ENCODE measurements at places on chromosomes 7 and 10.

- no peak for DNase-seq
These were observed 15.2 kb downstream of the GPR85 start for GRCh38 chr7:113071465-113071864.

- DNase-seq, result no peak
These were observed 316.4 kb downstream of the DNAJB6 start for GRCh38 chr7:157652954-157653826.

DNA sequence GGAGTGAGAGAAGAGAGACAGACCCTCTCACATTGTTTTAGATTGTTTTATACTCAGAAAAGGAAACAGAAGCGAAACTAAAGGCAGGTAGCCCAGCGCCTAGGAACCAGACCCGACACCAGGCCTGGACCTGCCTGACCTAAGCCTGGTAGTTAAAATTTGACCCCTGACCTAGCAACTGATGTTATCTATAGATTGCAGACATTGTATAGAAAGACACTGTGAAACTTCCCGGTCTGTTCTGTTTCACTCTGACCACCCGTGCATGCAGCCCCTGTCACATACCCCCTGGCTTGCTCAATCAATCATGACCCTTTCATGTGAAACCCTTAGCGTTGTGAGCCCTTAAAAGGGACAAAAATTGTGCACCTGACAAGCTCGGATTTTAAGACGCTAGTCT lies 31.6 kb downstream of the VIPR2 start:
- no peak for DNase-seq

DNA sequence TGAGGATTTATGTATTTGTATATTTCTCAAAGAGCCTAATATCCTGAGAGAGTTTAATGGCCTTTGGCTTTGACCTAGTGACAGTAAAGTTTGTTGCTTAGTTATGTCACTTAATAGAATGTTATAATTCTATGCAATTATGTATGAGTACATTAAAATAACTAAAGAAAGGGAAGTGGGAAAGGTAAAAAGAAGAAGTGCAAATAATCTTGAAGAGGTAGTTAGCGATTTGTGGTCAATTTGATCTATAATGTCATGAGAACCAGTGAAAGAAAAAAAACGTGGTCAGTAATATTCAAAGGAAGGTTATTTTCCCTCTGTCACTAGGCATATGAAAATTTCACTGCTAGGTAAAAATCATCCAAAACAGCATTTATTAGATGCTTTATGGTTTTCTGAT lies 143.4 kb upstream of the LSM8 start:
- no peak for DNase-seq

- DNase-seq, result no peak
These were observed 40.0 kb upstream of the LOXL4 start for GRCh38 chr10:98307916-98308541.

GRCh38 chr10:3406556-3406955 lies 234.0 kb upstream of the PITRM1 start:
- no peak for DNase-seq
